ENCODE measurements at places on chromosomes 7 and 10. TPM values are rescaled to one million over a fixed set of nuclear protein-coding genes. Genes with fewer than 3 reads are reported as not detected.

- no peak for DNase-seq
Observed at GRCh38 chr10:27536437-27536836, 32.3 kb downstream of the RAB18 start.

GRCh38 chr7:18305866-18306265, 189.7 kb upstream of the HDAC9 start:
- DNase-seq: no peak

Gene CREB5
- 20.3 TPM for total RNA-seq

DNA sequence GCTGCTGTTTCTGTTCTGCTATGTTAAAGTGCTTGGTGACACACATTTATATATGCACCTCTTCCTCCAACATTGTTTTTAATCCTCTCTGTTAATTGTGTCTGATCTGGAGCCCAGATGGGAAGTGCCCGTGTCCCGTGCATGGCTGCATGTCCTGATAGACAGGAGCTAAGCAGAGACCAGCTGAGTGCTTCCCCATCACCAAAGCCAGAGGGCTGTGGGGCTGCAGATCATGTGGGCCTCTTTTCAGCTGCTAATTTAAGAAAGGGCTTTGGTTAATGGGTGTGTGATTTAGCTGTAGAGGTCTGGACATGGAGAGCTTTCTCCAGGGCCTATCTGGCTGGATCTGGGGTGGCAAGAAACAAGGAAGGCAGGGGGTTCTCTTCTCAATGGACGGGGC, 96.5 kb upstream of the NPS start:
- no peak for DNase-seq

GRCh38 chr10:126425489-126426065, 37.3 kb upstream of the ADAM12 start:
- DNase-seq: no peak

DNA sequence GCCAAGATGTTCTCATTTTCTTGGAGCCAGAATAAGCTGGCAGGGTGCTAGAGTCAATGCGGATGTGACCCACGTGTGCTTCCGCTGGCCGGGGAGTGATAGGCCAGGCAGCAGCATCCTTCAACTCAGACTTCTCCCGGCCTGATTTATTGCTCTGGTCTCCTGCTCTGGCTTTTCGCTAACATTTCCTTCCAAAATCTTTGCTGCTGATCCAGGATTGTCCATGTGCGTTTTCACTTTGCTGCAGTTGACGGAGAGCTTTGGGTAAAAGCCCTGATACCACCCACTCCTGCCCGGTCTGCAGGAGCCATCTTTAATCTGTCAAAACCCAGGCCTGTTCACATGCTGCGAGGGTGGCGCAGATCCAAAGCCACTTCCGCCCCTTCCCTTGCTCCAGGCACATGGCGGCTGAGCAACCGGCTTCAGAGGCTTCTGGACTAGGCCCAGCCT, 106.8 kb downstream of the CYP26A1 start:
- DNase-seq: no peak

- no peak for DNase-seq
Observed at GRCh38 chr10:12121673-12122072, 7.8 kb upstream of the SEC61A2 start.

- no peak for DNase-seq
Observed at GRCh38 chr7:39735903-39736302, 112.5 kb downstream of the RALA start.

Gene TMEM213
- total RNA-seq: not detected

GRCh38 chr10:132924046-132924952, 18.1 kb downstream of the CFAP46 start:
- DNase-seq: no peak

Gene TMEM178B
- 10.9 TPM for total RNA-seq

DNA sequence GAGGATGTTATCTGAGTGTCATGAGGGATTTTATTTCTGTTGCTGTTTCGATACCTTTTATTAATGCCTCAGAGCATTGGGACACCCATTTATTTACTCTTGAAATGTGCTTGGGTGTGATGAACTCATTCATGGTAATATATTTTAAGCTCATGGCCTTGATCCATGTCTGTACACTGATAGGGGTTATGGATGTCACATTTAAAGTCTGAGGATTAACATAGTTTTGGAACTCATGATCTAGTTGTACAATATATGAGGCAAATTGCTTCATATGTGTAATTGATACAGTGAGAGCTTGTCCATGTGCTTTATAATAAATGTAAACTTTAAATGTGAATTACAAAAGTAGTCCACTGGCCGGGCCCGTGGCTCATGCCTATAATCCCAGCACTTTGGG, 23.0 kb upstream of the ZRANB1 start:
- DNase-seq: no peak

Measured in NCI-H460 (cell line).